Stimulated activated CD8-positive, alpha-beta memory T cell treated with anti-CD3 and anti-CD28 coated beads, Interleukin-4, amount 100 ng/mL, for 4 hours (primary cell): ENCODE measurements at places on chromosomes 11 and 22.

DNA sequence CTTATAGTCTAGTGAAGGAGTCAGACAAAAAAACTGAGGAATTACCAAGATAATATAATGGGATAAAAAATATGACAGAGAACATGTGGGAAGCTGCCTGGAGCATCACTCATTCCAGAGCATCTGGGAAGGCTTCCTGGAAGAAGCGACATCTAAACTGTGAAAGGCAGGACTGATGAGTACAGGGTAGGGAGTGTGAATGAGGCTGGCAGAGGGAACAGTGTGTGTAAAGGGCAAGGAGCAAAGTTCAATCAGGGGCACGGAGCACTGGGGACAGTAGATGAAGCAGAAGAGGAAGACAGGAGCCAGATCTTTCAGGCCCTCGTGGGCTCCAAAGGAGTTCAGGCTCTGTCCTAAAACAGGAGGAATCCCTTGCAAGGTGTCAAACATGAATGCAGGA is 55.8 kb upstream of the PRDM11 start:
- DNase-seq: no peak

GRCh38 chr11:12269446-12270214 is 107.7 kb upstream of the PARVA start:
- DNase-seq: no peak

DNA sequence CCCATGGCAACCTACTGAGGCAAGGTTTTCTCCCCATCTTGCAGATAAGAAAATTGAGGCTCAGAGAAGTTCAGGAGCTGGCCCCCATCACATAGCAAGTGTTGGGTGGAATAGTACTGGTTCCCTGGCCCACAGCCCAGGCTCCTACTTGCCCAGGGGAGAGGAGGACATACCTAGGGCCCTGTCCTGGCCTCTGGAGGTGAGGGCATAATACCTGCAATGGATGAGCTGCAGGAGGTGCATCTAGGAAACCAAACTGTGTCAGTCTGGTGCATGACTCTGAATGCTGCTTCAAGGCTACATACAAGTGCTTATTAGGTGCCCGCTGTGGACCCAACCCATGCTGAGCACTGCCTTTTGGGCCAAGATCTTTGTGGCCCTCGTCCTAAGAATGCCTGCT is 40.0 kb upstream of the TPBGL start:
- no peak for DNase-seq

DNA sequence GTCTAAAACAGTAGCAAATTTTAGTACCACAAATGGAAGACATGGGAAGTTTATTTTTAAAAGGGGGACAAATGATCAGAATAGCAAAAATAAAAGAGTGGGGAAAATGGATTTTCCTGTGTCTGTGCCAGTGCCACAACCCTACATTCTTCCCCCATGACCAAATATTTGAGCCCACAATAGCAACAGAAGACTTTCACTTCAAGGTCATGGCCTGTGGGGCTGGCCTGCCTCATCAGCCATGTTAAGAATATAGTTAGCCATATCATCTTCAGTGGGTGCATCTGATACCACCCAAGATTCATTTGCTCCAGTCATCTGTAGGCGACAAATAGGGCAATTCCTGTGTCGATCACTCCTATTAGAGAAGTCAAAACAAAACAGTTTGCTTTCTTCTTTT is 26.3 kb downstream of the RNF141 start:
- no peak for DNase-seq

DNA sequence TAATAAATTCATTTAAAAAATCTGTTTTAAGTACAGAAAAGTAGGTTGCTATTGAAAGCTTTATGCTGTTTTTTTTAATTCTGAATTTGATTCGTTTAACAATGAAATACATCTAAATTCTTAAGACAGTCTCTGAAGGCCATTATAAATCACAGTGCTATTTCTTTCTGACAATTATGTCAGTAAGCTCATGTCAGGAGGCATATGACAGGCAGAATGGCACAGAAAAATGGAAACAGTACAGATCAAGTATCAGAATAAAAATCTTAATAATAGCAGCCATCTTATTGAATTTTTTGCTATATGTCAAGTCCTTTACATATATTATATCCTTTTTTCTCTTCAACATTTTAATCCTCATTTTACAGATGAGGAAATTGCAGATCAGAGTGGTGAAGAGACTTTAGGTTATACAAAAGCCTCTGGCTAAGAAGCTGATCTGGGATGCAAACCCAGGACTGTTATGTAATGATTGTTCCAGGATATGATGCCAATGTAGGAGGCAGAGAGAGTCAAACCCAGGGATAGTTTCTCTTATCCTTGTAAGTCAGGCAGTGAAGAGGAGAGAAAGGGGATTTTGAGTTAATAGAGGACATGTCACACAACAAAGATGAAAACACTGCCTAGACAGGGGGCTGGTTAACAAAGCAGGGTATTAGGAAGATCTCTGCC is 283.1 kb upstream of the CCDC90B start:
- DNase-seq: no peak

DNA sequence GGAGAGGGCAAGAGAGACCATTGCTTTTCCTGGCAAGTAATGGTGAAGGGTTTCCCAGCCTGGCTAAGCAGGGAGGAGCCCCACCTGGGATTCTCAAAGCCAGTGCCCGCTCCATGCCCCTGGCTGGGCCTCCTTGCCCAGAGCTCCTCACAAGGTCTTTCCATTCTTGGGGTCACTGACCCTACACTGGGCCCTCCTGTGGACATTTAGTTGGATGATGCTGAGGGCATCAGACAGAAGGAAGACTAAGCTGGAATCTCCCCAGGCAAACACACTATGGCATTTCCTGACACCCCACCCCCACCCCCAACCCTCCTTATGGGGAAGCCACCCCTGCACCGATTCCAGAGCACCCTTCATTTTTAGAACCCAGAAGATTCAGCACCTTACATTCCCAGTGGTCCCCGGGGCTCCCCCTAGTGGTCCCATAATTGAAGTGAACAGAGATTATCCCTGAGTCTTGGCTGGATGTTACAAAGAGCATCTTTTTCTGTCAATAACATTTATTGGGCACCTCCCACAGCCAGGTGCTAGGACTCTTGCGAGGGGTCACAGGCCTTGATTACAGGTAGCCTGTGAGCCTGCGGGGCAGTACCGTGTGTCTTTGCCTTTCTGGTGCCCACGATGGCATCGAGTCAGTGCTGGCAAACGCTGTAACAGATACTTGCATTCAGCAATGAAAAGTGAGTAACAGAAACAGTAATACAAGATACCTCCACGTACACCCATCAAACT is 548.5 kb downstream of the BUD13 start:
- no peak for DNase-seq

DNA sequence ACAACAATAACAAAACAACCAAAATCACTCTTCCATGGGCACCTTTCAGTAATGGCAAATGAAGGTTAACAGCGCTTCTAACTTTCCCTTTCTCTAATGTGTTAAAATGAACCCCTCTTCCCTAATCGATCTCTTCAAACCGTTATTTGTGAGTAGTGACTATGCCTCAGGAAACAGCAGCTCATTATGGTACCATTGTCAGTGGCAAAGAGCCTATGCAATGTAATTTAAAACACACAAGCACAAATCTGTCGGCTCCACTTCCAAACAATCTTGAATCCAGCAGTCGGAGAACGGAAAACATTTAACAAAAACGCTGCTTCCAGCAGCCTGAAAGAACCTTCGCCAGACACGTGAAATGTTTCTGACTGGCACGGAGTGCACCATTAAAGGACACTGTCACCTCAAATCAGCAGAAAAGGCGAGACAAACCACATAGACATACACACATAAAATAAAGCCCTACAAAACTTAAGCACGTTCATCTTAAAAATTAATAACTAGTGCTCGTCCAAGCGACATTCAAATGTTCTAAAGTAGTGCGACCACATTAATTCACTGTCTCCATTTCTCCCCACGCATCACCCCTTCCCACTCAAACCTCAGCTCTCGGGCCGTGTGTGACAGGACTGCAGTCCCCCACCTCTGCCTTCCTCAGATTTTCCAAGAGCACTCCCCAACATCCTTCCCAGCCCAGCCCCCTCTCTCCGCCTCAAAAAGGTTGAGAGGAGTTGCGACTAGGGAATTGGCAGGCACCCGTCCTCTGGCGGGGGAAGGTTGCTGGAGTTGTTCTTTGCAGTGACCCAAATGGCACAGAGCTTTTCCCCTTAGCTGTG is 748 bp downstream of the RAB30 start:
- DNase-seq: no peak

- no peak for DNase-seq
These were observed 5.7 kb upstream of the RTN4R start for GRCh38 chr22:20273758-20274181.

GRCh38 chr11:32870676-32871075 is 21.9 kb upstream of the QSER1 start:
- DNase-seq: no peak

- DNase-seq: no peak
These were observed 6.9 kb downstream of the SLC39A13 start for GRCh38 chr11:47415091-47415854.

GRCh38 chr22:44624689-44625420 is 77.1 kb upstream of the PRR5 start:
- no peak for DNase-seq

GRCh38 chr11:28517621-28518020 is 409.4 kb downstream of the METTL15 start:
- DNase-seq: no peak

DNA sequence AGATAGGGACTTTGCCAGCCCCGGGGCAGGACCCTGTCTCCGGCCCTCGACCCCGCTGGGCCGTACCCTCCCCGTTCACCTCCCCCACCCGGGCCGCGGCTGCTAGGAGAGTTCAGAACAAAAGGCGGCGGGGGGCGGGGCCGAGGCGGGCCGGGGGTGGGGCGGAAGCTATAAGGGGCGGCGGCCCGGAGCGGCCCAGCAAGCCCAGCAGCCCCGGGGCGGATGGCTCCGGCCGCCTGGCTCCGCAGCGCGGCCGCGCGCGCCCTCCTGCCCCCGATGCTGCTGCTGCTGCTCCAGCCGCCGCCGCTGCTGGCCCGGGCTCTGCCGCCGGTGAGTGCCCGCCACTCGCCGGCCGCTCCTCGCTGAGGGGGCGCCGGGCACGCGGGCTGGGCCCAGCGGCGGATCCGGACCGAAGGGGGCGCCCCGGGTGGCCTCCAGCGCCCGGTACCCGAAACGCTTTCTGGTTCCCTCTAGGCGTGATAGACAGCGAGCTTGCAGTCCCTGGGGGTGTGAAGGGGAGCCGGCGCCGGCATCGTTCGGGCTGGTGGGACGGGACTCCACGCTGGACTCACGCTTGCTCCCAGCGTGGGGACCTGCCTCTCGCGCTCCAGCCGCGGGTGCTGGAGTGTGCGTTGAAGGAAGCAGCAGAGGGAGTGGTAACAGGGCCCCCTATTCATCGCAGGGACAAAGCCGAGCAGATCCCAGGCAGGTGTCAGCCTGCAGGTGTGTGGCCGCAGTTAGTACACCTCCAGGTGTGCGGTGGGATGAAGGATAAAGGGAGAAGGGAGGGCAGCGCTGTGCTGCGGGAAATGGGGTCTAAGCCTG is at the start of gene MMP11:
Gene MMP11 (plus strand): TSS at position 201 of the 825 bp plus-strand sequence. CDS start 22 bp downstream, at position 223.
- DNase-seq: no peak

DNA sequence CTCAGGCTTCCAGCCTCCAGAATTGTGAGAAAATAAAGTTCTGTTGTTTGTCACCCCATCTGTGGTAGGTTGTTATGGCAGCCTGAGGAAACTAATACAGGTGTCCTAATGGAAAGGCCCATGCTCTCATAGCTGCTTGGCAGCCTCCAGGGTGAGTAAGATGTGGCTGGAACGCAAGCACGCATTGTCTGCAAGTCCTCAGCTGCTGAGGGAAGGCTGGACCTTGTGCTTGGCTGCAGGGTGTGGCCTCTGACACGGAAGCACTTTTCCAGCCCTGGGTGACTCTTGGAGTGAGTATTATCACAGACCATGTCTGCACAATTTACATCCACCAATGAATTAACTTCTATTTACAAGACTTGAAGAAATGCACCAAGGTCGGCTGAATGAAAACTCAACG is 44.4 kb upstream of the BARX2 start:
- DNase-seq: no peak

- DNase-seq: no peak
These were observed 17.7 kb downstream of the C11orf87 start for GRCh38 chr11:109439684-109440083.

DNA sequence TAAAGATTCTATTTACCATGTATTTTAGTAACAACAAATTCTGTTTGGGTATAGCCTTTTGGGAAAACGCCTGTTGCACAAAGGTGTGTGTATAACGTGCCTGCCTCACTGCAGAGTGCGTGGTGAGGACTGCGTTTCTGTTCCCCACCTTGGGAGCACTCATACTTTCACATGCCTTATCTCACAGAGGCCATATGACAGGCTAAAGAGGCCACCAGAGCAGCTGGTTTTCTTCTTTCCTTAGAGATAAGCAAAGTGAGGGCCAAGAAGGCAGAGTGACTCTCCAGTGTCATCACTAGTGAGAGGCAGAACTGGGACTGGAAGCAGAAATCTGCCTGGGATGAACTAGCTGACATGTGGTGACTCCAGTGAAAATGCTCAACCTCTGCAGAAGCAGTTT is 369.2 kb upstream of the NARS2 start:
- DNase-seq: no peak

DNA sequence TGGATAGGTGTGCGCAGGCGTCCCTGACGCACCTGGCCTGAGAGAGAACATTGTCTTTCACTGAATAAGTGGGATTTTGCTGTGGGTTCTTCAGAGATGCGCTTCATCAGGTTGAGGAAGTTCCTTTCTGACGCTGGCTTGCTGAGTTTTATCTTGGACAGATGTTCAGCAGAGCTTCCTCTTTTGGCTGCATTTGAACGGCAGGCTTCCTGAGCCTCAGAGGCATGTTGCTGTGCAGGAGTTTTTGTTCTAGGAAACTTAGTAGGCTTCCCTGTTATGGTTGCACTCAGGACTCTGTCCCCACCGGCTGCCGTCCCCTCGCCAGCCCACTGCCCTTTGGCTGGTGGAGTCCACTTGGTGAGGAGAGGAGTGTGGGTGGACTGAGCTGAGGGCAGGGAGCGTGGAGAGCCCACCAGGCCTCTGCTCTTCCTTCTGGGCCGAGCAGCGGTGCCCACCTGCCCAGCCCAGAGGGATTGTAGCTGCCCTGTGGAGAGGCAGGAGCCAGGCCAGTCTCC is 17.2 kb downstream of the FRMD8 start:
- DNase-seq: no peak

DNA sequence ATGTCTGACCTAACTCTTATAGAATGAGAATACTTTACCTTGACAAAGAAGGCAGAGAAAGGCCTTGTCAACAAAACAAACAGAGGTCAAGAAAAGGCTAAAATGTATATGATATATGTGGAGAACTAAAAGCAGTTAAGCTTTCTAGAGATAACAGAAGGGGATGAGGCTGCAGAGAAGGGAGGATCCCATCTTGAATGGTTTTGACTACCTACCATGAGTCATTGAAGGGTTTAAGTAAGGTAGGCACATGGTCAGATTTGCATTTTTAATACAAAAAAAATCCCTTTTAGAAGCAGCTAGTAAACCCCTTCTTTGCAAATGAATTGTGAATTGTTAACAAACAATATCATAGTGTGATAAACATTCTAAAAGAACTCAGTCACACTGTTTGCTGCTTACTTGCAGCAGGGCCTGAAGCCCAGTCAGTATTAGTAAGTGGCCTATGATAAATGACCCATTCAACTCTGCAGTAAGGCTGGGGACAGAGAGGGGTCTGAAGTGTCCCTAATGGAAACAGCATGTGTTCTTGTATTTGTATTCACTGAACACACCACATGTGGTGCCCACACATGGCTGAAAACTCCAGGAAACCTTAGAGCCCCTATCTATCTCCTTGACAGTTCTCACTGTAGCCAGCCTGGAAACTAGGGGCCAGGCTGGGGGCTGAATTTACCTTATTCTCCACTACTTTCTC is 328.8 kb upstream of the PITPNB start:
- DNase-seq: no peak

GRCh38 chr22:44918166-44918924 is 91.5 kb downstream of the PHF21B start:
- no peak for DNase-seq
